Muscle of arm (tissue), 14 donors: ENCODE measurements at places on chromosomes 12 and 14.
A peak's percentile ranks its signal among the peaks of the same experiment; 100 is the strongest.

GRCh38 chr12:79274501-79275064 lies 410.0 kb downstream of the SYT1 start:
- DNase-seq: no peak

- peak; percentile 15 for DNase-seq
Measured at GRCh38 chr12:46983959-46984841, 95.2 kb upstream of the PCED1B start.

DNA sequence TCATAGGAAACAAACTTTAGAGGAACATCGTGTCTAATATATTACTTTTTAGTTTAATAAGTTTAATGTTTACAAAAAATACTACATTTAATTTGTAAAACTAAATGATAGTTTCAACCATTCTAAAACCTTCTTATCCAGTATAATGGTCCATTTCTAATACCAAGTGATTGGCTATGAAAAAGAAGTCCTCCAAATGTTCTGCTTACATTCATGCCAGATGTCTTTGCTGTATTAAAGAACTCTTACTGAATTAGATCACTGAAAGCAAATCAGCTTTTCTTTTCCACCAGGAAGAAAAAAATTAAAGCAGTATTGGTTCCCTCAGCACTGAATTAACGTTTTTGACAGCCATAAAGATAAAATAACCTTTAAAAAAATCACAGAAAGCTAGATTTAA lies 3.7 kb downstream of the NOVA1 start:
- no peak for DNase-seq

DNA sequence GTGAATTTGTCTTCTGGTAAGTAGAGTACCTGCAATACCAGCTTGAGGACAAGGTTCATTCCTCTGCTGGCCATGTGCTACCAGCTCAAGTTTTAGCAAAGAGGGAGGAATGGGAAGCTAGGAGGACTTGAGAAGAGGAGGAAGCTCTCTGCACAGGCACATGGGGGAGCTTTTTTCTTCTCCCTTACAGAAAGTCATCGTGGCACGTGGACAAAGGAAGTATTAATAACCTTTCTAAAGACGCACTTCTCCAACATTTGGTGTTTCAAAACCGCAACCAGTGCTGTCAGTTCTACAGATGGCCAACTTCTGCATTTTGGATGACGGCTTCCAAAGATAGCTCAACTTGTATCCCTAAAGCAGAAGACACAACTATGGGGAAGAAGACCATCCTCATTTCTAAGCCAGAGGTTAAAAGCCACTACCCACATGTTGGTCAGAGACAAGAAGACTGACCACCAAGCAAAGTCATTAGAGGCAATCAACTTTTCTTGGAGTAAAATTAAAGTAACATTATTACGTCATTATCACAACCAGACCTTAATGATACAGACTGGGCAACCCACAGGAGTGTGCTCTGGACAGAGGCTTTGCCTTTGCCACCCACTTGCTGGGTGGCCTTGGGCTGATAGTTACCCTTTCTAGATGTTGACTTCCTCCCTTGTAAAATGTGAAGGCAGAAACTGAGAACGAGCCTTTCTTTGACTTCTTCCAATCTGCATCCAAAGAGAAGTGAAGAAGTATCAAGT lies 12.3 kb upstream of the TMED10 start:
- peak; percentile 21 for DNase-seq

- no peak for DNase-seq
Measured at GRCh38 chr12:121050725-121051124, 11.7 kb upstream of the OASL start.

GRCh38 chr12:83709899-83710298 lies 1023.2 kb downstream of the TMTC2 start:
- no peak for DNase-seq
